ENCODE measurements at places on chromosomes 13 and 19.

- no peak for DNase-seq
Observed at GRCh38 chr19:53945441-53945840, 17.3 kb upstream of the CACNG8 start.

DNA sequence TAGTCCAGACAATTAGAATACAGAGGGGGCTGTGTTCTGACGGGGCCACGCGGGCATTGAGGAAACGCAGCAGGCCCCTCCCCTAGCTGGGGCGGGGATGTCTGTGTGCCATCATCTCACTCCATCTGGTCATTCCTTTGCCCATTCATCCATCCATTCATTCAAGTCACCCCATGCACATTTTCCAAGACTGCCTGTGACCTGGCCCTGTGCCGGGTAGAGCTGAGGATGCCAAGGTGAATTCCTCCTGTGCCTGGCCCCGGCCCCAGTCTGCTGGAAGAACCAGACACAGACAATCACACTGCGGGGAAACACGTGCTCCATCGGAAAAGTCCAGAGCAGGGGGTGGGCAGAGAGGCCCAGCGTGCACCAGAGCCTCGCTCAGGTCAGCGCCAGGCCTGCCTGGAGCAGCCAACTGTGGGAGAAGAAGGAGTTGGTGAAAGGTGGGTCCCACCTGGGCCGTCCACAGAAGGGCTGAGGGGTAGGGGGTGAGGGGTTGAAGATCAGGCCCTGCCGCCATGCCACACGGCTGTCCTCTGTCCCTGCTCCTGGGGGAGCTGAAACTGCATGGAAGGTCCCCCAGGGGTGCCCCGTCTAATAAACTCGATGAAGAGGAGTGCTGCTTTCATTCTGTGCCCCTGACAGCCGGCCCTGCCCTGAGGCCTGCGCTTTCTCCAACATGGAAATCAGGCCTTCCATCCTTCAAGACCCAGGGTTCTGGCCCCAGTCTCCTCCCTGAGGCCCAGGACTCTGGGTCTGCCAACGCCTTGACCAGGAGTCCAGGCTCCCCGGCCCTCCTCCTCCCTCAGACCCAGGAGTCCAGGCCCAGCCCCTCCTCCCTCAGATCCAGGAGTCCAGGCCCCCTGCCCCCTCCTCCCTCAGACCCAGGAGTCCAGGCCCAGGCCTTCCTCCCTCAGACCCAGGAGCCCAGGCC lies 1.6 kb upstream of the CACNG6 start:
- DNase-seq: no peak

- DNase-seq: no peak
Observed at GRCh38 chr19:44816301-44816700, 7.4 kb downstream of the BCAM start.

GRCh38 chr19:53870485-53870844 lies 2.8 kb downstream of the MYADM start:
- DNase-seq: peak; percentile 69

- DNase-seq: no peak
Observed at GRCh38 chr13:87554045-87554444, 117.1 kb upstream of the SLITRK5 start.

DNA sequence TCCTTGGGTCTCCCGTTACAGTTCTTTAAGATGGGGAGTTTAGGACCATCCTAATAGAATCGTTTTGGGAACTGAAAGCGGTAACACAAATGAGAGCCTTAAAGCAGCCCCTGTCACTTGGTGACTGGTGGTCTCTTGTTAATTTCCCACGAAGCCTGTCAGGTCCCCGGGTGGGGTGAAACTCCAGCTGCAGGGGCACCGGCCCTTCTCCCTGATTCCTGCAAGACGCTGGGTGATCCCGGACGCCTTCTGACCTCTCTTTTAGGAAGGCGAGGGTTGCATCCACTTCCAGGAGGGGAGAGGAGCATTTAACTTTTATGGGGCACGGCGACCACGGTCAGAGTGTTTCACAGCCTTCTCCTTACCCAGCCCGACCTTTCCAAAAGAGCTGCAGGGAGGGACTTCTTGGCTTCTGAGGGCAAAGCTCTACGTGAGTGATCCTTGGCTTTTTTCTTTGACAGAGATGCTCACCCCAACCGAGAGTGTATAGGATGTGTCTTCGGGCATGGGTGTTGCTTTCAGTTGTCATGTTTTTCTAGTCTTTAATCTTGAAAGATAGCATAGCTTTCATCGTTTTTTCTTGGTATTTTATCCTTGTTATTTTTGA lies 688 bp downstream of the ZNF225 start:
- peak; percentile 44 for DNase-seq

GRCh38 chr13:50586414-50587083 lies 256.9 kb downstream of the DLEU7 start:
- no peak for DNase-seq

GRCh38 chr13:113135281-113135760 lies 12.7 kb downstream of the F10 start:
- DNase-seq: no peak

- DNase-seq: no peak
Observed at GRCh38 chr19:8041531-8041931, 11.0 kb upstream of the CCL25 start.

DNA sequence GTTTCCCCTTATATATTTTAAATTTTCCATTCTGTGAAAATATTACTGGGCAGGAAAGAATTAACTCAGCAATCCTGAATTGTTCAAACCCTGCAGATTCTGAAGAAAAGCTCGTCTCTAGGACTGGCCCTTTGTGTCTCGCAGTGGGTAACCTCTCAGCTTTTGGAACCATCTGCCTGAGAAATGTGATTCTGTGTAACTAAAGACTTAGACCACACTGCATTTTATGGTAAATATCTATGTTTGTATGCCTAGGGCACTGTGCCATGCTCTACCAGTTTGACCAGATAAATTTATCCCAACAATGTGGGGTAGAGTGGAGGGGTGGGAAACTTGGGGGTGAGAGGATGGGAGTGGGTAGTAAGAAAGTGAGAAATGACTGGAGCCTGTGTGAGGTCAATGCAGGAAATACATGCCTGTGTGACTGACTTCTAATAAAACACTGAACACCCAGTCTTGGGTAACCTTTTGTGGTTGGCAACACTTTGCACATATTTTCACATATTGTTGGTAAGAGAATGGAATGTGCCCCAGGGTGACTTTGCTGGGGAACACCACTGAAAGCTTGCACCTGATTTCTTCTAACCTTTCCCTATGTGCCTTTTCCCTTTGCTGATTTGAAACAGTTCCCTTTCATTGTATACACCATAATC lies 1181.9 kb downstream of the OLFM4 start:
- DNase-seq: no peak

DNA sequence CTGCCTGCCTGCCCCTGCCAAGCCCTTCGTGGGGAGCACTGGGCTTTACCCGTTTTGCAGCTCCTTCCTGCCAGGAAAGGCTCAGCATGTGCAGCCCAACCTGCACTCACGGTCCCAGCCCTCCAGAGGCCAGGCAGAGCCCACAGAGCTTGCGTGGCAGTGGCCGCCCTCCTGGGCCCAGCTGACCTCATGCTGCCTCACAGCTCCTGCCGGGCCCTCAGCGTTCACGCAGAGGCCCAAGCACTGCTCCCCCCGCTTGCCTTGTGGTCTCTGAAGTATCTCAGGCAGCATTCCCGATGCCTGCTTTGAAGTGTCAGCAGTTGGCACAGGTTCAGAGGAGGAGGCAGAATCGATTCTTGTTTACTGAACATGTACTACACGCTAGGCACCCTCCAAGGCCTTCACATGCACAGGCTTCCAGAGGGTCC lies 32.5 kb downstream of the CAPN12 start:
- DNase-seq: no peak

DNA sequence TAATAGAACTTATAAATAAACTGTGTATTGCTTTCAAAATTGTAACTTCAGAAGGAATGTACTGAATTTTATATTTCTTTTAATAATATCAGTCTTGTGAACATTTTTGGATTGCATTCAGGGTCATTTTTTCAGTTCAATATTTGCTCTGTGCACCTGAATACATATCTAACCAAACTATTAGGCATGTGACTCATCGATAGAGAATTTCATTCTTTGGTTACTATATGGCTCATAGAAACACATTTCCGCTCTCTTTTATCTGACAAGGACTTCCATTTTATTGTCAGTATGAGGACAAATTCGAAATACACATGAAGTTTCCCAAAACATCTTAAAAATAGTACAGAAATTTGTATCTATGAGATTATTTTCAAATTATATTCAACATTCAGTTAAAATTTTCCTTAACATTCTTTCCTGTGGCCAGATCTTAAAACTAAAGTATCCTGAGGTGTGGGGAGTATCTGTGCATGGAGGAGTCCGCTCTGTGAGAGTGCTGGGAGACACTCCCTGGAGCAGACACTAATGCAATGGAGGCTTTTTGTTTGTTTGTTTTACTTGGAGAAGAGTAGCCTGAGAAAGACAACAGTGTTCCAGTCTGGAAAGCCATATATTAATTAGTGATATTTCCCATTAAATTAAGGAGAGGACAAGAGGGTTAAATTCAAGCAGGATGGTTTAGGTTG lies 483.6 kb downstream of the PCDH20 start:
- no peak for DNase-seq

DNA sequence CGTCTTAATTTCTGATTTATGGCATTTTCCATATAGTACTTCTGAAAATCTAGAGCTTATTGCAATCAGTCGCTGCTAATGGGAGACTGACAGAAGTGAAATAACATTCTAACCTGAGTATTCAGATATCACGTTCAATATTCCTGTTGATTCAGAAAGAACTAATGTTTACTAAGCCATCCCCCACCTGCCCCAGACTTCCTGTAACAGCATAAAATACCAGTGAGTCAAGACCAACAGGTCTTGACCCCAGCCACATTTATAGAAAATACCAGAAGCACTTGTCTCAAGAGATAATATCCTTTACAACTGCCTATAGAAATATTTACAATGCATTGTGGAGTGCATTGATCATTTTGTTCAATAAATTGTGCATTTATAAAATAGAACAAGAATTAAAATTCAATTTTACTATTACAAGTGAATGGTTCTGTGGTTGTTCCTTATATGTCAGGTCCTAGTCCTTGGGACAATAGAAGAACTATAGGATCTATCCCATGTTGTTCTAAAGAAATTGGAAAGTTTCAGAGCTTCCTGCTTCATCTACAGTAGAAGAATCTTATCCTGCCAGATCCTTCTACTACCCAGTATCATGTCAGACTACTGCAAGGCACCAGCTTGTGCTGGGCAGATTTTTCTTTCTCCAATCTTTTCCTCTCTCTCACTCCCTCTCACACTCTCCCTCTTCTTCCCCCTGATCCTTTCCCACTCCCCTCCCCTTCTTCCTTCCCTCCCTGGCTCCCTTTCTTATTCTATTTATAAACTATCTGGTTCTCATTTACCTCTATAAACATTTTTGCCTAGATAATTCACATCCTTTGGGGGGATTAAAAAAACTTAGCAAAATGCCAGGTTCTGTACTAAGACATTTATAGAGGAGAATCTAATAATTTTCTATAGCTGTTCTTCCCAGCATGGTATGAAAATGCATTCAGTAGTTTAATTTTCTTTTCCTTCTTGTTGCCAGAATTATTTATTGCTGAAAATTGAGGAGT lies 629.9 kb downstream of the DIAPH3 start:
- DNase-seq: no peak

DNA sequence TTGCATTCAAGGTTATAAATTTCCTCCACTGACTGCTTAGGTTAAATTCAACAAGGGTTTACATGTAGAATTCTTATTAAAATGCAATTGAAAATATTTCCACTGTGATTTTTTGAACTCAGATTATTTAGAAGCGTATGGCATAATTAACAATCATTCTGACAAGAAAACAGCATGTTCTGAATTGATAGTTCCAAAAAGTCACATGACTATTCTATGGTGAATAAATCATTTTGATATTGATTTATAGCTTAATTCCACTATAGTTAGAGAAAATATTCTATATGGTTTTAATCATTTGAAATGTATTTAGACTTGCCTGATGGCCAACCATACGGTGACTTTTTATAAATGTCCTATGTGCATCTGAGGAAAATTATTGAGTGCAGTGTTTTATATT lies 3.0 kb downstream of the ZNF577 start:
- no peak for DNase-seq

DNA sequence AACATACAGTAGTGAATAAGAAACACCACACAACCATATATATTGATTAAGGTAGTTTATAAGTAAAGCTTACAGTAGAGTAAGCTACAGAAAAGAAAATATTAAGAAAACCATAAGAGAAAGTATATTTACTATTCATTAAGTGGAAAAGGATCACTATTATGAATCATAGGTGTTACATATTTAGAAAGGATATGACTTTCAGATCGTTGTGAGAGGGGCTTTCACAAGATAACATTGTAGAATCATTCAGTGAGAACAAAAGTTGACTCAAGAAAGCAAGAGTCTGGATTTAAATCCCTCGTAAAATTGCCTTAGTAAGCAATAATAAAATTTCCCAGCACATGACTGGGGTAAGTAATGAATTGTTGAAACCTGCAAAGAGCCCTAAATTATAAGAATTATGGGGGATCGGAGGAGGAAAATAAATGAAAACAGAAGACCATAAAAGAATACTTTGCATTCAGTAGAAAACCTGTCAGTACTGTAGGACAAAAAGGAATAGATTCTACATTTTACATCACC lies 6.0 kb downstream of the UFM1 start:
- DNase-seq: no peak

GRCh38 chr19:54281007-54281728 lies at the start of gene LILRB2:
Gene LILRB2, minus strand, starts transcription at chr19:54281110. Its CDS starts 614 bp downstream, at chr19:54280496.
- peak; percentile 36 for DNase-seq

DNA sequence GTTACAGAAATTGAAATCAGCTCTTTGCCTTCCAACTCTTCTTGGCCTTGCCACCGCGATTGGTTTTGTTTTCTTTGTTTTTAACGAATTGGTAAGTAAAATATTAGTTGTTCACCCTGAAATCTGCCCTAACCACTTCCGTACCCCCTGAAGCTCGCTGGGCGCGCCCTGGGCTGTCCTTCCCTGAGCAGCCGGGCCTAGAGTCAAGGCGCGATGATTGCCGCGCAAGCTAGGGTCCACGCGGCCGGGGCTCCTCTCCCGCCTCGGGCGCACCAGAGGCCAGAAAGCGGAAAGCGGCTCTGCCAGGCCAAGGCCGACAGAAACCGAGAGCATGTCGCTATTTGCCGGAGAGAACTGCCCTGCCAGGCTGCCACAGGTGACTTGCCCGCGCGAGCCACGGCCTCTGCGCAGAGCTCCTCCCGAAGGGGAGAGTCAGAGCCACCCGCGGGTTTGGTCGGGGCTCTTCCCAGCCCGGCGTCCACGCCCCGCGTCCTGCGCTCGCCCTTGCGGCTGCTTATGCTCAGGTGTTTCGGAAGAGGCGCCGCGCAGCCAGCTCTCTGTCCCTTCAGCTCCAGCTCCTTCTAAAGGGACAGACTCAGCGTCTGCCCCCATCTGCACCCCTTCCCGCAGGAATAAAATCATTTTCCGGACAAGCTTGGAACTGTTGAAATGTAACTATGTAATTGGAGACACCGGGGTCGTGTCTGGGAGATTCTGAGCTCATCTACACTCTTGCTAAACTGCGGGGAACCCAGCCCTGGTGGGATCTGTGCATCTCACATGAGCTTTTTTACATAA lies 6.6 kb upstream of the CDX2 start:
- DNase-seq: no peak

GRCh38 chr13:113846636-113847318 lies 17.1 kb downstream of the GAS6 start:
- no peak for DNase-seq
